ENCODE measurements at places on chromosomes 5 and 9. TPM values are rescaled to one million over a fixed set of nuclear protein-coding genes. Genes with fewer than 3 reads are reported as not detected.

ALDH7A1 gene
- 133 TPM for polyA plus RNA-seq

SLC46A2 gene
- polyA plus RNA-seq: 0.52 TPM

MARVELD2 gene
- polyA plus RNA-seq: 26.7 TPM

LCN2 gene
- polyA plus RNA-seq: 1.8 TPM

DEPDC1B gene
- polyA plus RNA-seq: 23.8 TPM

COL15A1 gene
- polyA plus RNA-seq: 27.5 TPM

ADGRV1 gene
- 10.9 TPM for polyA plus RNA-seq

CCDC192 gene
- 0.51 TPM for polyA plus RNA-seq

SPINK5 gene
- polyA plus RNA-seq: 0.86 TPM

GNA14 gene
- polyA plus RNA-seq: 13.5 TPM

PCDHB8 gene
- 4.5 TPM for polyA plus RNA-seq

FAM200C gene
- polyA plus RNA-seq: 14.2 TPM

DNA sequence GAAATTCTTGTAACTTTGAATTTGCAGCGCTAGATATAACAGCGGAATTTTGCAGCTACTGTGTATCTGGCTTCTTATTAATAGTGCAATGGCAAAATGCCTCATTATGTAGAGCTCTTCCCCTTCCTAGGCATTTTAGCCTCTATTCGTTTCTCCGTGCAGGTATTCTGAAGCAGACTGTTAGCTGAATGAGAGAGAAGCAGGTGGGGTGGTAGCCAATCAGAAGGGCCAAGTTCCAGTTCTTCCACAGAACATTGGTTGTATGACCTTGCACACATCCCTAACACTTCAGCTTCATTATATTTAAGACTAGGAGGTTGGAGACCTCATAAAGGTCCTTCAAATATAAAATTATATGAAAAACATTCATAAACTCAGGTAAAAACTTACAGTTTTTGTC is 1.2 kb upstream of the VPS13A start:
- DNase-seq: no peak

GRCh38 chr5:112210430-112211005 is 208.6 kb downstream of the EPB41L4A start:
- no peak for DNase-seq

DNA sequence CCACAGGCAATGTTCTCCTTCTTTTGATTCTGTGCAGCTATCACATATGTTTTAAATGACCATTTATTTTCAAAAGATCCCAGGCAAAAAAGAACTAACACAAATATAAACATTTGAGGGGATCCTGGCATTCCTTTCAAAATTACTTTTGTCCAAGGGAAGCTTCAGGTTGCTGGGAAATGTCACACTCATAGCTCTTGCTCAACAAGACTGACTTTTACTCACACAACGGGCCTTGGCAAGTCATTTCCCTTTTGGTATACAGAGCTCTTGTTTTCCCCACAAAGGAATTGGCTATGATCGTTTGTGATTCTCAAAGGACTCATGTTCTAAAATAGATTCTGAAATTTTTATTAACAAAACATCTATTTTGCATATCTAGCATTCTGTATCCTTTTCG is 4.5 kb upstream of the PALM2AKAP2 start:
- no peak for DNase-seq

DNA sequence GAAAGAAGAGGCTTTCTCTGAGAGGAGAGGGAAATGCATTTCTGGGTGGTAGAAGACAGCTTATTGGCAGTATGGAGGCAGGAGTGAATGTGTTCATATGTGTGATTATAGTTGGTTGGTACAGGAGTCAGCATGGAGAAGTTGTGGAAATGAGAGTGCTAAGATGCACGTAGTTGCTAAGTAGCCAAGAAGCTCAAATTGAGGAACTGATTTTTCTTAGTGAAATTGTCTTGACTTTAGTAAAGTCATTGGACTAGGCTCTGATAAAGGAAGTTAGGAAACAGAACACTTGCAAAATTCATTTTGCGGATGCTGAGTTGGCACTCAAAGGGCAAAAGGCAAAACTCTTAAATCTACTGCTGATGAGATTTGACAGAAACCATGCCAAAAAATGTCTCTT is 158.9 kb upstream of the VCAN start:
- DNase-seq: no peak

DNA sequence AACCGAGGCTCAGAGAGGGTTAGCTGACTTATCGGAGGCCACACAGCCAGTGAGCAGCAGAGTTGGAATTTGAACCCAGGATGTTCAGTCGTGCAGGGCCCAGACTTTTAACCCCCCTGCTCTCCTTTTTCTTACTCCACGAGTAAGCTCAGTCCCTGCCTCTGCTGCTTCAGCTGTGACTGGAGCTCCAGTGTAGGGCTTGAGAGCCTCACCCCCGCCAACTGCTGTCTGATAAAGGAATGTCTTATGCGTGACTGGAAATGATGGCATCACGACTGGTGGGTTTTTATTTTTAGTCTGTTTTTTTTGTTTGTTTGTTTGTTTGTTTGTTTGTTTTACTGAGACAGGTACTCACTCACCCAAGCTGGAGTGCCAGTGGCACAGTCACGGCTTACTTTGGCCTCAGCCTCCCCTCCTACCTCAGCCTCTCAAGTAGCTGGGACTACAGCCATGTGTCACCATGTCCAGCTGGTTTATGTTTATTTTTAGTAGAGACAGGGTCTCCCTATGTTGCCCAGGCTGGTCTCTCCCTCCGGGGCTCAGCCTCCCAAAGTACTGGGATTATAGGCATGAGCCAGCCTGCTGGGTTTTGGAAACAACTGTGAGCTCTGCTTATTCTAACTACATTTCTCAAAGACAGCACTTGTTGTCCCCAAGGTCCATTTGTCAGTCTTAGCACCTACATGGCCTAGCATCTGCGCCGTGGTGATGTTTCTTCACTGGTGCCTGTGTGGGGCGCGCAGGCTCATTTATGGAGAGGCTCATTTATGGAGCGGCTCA is 52.5 kb upstream of the NCS1 start:
- no peak for DNase-seq

DNA sequence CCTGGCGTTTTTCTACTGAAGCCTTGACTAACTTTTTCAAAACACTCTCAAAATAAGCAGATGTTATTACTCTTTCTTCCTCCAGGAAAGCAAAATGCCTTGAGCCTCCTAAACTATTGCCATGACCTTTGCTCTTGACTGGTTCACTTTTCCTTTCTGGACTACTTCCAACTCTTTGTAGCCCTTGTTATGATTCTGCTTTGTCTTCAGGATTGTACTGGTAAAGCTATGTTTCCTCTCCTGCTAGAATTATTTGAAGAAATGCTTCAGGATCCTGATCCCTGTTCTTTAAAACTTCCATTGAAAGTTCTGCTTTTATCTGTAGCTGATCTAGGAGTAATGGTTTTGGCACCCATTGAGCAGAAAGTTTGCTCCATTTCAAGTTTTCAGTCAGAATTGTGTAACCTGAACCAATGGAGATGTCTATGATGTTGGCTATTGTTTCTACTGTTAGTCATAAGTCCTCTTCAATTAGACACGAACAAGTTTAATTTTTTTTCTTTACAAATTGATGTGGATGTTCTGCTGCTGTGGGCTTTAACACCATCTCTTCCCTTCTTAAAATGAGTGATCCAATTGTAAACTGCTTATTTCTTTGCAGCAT is 1356.4 kb downstream of the EFNA5 start:
- no peak for DNase-seq

- DNase-seq: no peak
Measured at GRCh38 chr9:27538647-27539046, 9.0 kb upstream of the MOB3B start.

DNA sequence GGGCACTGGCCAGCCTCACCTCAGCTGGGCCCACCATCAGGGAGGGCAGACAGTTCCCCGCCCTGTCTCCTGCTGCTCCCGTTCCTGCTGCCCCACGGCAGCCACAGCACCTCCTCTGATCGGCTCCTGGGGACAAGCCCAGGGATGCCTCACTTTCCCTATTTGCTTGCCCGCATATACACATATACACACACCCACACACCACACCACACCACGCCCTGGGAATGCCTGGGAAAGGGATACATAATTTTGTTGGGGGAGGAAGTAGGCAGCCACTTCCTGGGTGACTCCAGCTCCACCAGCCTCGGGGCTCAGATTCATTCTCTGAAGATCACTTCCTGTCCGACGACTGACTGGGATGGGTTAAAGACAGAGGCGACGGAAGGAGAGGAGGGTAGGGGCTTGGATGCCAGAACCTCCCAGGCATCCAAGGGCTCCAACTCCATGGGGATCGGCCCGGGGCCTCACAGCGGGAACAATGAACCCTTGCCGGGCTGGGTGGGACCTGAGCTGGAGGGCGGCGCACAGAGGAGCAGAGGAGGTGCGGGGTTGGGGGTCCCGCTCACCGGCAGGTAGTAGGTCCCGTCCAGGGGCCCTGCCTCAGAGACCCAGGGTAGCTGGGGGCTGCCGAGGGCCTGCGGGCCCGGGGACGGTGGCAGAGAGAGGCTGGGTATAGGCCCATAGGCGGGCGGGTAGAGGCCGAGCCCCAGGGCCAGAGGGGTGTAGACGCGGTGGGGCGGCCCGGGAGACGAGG is 2.0 kb upstream of the MZB1 start:
- DNase-seq: no peak

DNA sequence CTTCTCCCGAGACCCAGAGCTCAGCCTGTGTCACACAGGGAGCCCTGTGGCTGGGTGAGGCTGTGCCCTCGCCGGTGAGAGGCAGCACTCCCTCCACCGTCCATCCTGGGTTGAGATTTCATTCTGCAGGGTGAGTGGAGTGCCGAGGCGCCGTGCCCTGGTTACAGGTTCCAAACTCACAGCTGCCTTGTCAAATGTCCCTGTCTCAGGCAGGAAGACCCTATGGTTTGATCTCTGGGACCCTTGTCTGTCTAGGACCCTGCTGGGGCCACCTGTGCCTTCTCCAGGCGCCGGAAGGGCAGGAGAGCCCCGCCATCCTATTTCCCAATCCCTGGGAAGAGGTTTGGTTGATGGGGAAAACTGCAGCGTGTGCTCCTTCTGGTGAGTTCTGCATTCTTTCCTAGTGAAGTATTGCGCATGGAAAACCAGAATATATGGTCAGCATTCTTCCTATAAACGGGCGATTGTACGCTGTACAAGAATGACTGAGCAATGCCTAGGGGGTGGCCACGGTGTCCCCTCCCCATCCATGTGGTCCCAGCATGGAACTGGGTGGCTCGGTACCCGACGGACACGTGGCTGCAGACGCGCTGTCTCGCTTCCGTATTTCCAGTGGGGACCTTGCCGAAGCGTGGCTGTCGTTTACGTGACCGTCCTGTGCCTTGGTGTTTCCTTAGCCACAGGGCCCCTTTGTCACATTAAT is 95.9 kb upstream of the COL5A1 start:
- DNase-seq: no peak

DNA sequence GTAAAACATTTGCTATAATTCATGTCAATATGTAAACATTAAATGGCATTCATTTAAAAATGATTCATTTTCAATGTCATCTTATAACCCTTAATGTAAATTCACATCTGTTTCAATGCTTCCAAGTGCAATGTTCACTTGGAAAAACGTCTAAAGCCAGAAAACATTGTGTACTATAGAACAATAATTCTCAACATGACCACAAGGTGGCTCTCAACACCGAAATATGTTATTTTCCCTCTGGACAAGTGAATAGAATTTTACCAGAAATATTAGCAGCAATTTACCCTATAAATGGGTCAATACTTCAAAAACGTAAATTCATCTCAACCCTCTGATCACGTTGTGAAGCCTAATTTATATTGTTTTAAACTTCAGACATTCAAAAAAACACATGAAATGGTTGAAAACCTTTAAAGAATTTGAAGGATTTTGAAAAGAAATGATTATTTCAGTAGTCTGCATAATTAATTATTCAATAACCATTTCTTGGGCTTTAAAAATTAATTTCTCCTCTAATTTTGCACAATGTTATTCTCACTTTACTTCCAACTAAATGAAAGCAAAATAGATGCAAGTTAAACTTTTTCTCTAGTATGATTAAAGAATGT is 11.0 kb downstream of the CDH10 start:
- DNase-seq: no peak

DNA sequence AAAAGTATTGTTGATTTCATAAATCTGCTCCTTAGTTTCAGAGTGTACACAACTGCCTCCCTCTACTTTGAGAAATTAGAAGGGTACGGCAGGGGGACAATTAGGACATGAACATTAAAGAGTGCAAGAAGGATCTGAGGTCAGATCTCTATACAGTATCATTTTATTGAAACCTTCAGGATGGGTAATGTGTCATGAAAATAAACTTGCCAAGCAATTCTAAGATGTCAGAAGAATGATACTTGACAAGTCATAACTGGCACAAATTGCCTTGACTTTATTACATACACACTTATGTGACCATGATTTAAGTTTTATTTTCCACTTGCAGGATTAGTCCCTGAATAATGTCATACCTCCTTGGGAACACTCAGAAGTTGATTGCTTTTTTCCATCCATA is 92.8 kb downstream of the PLPP1 start:
- DNase-seq: no peak

GRCh38 chr9:31908158-31908890 is 476.1 kb upstream of the ACO1 start:
- DNase-seq: no peak

DNA sequence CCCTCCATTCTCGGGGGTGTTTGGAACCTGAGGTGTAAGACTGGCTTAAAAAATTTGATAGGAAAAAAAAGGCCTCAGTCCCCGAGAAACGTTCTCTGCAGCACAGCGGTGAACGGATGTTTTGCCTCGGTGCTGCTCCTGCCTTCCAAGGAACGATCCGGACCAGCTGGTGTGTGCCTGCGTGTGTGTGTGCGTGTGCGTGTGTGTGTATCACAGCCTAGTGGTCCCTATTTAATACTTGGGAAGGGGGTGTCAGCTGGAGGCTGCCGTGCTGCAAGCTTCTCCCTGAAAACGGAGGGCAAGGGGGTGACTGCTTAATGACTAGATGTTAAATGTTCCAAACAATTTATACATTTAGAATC is 76.9 kb downstream of the LHX2 start:
- DNase-seq: peak; percentile 15

DNA sequence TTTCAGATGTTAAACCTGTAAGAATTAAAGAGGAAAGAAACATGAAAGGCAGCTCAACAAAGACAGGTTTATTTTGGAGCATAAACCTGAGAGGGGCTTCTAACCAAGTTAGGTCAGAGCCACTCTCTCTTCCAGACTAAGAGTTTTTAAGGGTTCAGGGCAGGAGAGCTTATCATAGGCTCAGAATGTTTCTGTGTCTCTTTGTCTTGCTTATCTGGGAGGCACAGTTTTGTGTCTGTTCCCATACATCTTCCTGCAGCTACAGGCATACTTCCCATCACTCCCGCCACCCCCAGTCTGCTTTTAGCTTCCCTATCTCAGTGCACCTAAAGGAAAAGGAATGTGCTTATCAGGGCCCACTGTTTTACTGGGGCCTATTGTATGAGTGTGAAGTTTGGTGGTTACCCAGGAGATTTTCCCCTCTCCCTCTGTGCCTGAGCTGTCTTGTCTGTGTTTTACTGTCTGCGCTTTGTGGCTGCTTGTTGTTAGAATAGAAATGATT is 21.9 kb downstream of the CD14 start:
- DNase-seq: no peak

- DNase-seq: no peak
Measured at GRCh38 chr9:33752130-33752637, 43.2 kb upstream of the PRSS3 start.

GRCh38 chr5:28344836-28345433 is 1306.5 kb upstream of the CDH9 start:
- DNase-seq: peak; percentile 6

DNA sequence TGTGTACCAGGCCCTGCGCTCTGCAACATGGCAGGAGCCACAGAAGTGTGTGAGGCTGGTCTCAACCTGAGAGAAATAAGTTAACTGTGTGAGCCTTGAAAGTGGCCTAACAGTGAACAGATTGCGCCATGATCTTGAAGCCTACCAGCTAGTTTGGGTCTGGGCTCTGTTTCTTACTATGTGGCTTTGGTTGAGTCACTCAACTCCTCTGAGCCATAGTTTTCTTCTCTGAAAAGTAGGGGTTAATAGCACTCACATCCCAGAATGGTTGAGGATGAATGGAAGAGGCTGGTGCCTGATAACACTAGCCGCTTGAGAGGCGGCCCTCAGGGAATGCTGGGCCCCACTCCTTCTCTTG is 121.5 kb downstream of the RGS3 start:
- DNase-seq: no peak

All from left renal cortex interstitium (tissue), 4 donors.